Hematopoietic multipotent progenitor cell (in vitro differentiated cells): ENCODE measurements at places on chromosomes 1 and 21. TPM values are rescaled to one million over a fixed set of nuclear protein-coding genes. Genes with fewer than 3 reads are reported as not detected.

DNA sequence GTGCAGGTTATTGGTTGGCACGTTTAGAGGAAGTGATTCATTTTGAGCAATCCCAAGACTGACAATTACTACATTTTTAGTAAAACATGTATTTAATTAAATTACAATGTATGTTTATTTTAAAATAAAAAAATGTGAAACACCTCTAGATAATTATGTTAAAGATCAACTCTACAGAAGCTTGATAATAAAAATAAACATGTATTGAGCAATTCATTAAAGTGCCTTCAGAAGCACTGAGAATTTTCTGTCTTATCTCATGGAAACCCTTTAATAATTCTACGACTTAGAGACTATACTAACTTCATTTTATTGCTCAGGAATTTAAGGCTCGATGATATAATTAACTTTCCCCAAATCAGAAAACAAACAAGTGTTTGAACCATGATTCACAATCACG is 208.0 kb upstream of the BRINP3 start:
- DNase-seq, result no peak

GRCh38 chr1:113615425-113615824 is 143.9 kb downstream of the PHTF1 start:
- DNase-seq, result no peak

Gene SYT6
- not detected for total RNA-seq

GRCh38 chr1:46412893-46413595 is 18.9 kb downstream of the FAAH start:
- no peak for DNase-seq

- peak; percentile 85 for DNase-seq
Observed at GRCh38 chr1:113042285-113043143, 30.5 kb upstream of the LRIG2 start.

GRCh38 chr1:15584489-15585363 is at the start of gene AGMAT:
TSS of gene AGMAT (minus strand) at chr1:15585051. CDS start at chr1:15584967, 84 bp downstream.
- no peak for DNase-seq

GRCh38 chr1:193625255-193625654 is 438.8 kb upstream of the B3GALT2 start:
- DNase-seq, result no peak

DNA sequence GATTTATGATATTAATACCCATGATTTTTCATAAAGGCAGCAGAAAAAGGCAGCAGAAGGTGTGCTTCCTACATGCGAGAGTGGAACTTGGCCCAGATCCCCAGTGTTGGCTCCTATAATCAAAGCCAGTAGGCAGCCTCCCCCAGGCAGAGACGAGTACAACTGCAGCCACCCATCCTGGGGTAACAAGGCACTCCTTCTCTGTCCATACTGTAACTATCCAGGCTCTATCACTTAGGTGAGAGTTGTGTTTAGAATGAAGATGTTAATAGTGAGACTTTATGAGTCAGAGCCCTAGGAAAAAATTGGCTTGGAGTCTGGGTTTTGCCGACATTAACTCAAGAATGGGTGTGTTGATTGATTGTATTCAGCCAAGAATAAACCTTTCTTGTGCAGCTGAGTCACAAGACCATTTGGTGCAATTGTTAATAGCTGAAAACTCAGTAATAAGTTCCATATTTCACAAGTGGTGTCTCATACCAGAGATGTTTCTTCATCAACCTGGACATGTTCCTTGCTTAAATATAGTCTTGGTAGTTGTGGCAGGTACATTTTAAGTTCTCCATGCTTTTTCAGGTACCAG is 322.3 kb downstream of the DUSP10 start:
- no peak for DNase-seq

Gene ZNF436
- total RNA-seq, result 6.5 TPM

DNA sequence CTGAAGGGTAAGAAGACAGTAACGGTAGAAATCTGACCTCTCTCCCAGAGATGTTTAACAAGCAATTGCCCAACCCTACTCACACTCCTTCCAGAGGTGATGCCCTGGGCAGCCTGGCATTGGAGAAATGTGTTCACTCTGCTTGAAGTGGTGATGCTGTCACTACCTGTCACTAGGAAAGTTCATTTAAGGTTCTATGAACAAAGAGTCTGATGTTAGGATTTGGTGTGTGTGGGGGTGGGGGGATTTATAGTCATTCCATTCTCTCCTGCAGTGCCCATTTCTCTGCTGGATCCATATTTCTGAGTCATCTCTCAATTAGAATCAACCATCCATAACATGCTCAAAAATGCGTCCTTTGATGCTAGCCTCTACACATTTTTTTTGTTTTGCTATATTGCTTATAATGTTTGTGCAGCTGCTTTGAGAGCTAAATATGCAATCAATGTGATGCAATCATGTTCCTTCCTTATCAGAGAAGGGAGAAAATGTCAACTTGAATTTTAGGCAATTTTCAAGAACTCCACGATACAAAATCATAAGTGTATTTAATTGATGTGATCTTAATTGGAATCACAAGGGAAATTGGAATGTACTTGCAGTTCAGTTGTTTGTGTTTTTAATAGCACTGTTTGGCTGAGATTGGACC is 173.9 kb downstream of the DUSP10 start:
- no peak for DNase-seq

DNA sequence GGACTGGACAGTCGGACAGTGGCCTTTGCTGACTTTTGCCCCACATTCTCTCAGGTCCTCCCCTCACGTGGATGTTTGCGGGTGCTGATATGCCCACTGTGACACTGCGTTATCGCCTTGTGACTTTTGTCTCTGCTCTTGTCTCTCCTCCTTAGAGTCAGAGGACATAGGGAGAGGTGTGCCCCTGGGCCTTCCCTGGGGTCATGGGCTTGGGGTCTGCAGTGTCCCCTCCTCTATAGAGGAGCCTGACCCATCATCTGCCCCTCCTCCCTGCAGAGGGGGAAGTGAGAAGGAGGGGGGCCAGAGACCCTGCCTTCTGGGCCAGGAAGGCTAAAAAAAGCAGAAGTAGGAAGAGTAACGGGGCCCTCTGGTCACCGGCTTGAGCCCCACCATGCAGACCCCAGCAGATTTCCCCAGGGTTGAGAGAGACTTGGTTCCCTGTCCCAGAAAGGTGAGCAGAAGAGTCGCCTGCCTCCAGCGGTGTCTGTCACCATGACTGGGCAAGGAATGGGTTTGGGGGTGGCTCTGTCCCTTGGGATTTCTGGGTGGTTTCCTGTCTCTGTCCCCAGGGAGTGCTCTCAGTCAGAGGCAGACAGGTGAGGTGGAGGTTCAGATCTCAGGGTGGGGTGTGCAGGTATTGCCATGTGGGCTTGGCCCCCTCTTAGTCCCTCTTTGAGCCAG is 13.3 kb downstream of the RPS6KA1 start:
- peak; percentile 39 for DNase-seq

- DNase-seq, result no peak
Observed at GRCh38 chr1:53125623-53126360, 16.6 kb downstream of the SLC1A7 start.

- DNase-seq, result peak; percentile 76
Observed at GRCh38 chr1:171841050-171841910, at the start of gene DNM3. TSS of gene DNM3 (plus strand) at chr1:171841498. CDS start at chr1:171841657, 159 bp downstream.

DNA sequence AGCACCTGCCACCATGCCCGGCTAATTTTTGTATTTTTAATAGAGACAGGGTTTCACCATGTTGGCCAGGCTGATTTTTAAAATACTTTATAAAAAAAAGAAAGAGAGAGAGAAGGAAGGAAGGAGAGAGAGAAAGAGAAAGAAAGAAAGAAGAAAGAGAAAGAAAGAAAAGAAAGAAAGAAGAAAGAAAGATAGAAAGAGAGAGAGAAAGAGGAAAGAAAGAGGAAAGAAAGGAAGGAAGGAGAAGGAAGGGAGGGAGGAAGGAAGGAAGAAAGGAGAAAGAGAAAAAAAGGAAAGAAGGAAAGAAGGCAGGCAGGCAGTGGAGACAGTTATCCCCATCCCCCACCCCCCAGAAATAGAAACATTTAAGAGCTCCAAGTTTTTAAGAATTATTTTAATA is 69.9 kb downstream of the TOMM20 start:
- no peak for DNase-seq

DNA sequence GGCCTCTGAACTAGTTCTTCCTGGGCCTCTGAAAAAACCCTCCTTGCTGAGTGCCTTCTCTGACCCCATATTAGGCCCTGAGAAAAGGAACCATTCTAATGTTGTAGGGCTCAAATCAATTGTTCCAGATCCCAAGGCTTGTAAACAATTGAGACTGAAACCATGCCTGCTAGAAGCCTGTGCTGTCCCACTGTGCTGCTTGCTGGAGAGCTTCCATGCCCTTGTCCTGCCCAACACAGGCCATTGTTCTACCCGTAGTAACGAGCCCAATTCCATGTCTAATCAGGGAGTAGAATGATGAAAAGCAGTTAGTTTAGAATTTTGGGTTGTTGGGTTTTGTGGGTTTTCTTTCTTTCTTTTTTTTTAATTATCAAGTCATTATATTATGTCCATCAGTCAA is 47.4 kb downstream of the ZNF281 start:
- no peak for DNase-seq

GRCh38 chr21:30953605-30954004 is 72.2 kb upstream of the KRTAP11-1 start:
- no peak for DNase-seq

Gene TGFB2
- under 0.01 TPM for total RNA-seq

Gene OR10J1
- under 0.01 TPM for total RNA-seq

Gene LYPD8
- 0.54 TPM for total RNA-seq

DNA sequence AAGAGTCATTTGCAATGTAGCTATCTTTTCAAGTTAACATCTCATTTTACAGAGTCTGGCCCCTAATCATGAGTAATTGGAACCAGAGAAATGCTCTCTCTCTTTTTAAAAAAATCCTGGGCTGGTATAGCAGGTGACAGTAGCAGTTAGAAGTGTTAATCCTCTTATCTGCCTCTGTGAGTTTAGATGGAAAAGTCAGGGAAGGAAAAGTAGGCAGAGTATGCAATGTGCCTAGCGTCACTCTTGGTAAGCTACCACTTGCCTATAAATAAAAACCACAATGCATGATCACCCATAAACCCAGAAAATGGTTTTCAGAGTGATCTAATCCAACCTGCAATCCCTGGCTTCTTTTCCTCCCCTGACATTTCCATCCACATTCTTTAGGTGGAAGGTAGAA is 43.2 kb downstream of the UTP25 start:
- DNase-seq, result no peak

DNA sequence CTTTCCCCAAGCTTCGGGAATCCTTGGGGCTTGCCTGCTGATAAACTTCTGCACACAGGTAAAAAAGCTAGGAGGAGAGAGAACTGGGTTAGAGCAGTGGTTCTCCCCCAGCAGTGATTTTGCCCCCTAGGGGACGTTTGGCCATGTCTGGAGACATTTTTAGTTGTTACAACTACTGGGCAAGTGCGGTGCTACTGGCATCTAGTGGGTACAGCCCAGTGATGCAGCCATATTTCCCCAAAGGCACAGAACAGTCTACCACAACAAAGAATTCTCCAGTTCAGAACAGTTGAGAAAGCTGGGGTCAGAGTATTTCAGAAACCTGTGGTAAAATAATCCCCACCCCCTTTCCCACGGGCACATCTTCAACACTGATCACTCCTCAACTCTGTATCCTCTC is 41.3 kb downstream of the LRRC71 start:
- peak; percentile 43 for DNase-seq

GRCh38 chr1:149936170-149936991 is at the start of gene MTMR11:
TSS of gene MTMR11 (minus strand) at chr1:149936879. CDS start at chr1:149936647, 232 bp downstream.
- DNase-seq, result no peak

Gene RGS16
- total RNA-seq, result 0.27 TPM

Gene CLDN17
- not detected for total RNA-seq

DNA sequence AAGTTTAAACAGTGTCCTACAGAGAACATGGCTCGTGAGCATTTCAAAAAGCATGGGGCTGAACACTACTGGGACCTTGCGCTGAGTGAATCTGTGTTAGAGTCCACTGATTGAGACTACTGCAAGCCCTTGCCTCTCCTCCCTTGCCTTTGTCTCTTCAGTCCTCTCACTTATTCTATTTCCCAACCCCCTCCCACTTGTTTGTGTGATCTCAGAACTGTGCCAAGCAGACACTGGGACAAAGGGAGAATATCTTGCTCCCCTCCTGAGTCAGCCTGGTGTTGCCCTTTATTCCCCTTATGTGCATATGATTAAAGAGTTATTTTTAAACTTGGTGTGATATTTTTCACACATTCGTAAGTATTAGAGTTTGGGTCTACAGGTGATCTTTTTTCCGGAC is 11.1 kb upstream of the RPRD2 start:
- DNase-seq, result no peak

Gene HAO2
- not detected for total RNA-seq

DNA sequence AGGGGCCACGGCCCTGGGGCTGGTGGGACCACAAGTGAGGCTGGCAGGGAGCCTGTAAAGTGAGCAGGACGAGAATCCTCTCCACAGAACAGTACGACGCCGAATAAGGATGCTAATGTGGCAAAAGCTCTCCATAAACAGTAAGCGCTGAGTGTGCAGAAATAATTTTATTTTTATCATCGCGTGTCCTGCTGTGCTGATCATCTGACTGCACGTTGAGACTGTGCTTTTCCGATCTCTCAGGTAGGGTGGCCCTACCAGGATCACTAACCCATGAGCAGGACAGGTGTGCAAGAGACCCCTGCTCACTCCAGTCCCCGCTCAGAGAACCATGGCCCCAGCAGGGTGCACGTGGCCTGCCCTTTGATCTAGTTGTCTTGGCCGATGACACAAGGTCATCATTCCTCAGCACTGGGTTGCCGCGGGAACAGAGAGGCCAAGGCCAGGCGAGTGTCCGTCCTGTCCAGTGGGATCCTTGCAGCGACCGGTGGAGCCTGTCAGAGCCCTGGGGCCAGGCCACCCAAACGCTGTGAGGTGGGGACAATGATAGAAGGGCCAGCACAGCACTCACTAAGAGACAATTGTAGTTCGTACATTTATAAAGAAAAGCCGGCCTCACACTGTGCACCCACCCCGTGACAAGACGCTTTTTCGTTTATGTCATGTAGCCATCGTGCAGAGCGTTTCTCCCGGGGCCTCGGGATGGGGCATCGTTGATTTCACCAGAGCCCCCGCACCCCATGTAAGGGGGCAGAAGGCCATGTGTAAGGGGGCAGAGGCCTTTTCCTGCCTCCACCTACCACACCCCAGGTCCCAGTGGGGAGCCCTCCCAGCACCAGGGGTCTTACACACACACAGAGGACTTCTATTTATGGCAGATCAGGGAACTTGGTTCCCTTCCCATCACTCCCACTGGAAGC is 52.7 kb upstream of the ADARB1 start:
- DNase-seq, result no peak

GRCh38 chr1:21305155-21305899 is 15.1 kb upstream of the ECE1 start:
- DNase-seq, result no peak

GRCh38 chr1:193103759-193104501 is 1.3 kb downstream of the GLRX2 start:
- no peak for DNase-seq

GRCh38 chr1:96989302-96989701 is 267.7 kb downstream of the PTBP2 start:
- DNase-seq, result no peak

DNA sequence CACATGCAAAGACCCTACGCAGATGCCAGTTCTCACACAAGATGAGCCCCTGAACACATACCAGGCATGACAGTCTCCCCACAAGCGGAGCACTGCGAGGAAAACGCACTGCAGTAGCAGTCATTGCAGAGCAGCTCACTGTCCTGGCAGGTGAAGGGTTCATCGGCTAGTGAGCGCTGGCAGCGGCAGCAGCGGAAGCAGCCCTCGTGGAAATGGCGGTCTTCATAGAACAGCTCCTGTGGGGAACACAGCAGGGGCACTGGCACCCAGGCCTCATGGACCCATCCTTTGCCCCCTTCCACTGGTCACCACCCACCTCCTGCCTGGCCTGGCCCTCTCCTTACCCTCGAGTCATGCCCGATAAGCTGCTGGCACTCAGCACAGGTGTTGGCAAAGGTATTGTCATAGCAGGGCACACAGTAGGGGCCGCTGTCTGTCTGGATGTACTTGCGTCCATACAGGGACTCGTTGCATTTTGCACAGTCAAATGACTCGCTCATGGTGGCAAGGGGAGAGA is 6.3 kb downstream of the FHL3 start:
- no peak for DNase-seq

Gene AMY1B
- not detected for total RNA-seq

Gene S100B
- 0.81 TPM for total RNA-seq

Gene ADGRB2
- total RNA-seq, result 0.54 TPM
